ENCODE measurements at places on chromosomes 4 and X.

DNA sequence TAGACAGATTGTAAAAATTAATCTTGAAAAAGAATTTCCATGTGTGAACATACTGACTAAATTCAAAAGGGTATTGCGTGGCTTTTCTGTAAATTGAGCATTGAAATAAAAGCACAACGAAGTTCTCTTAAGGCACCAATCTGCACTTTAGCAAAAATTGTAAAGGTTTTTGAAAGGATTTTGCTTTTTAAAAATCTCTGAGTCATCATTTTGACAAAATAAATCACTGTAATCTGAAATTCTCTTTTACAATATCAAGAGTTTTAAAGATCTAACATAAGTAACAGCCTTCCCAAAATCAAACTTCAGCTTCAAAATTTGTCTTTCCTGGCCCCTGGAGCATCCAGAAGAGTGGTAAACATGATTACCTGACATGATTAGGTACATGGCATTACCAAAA is 830.9 kb upstream of the AGA start:
- DNase-seq: no peak

- no peak for DNase-seq
Measured at GRCh38 chr4:172688534-172688933, 480.1 kb upstream of the GALNT7 start.

- DNase-seq: no peak
Measured at GRCh38 chr4:134560728-134561127, 359.1 kb upstream of the PABPC4L start.

GRCh38 chr4:3065551-3065950 is 8.8 kb downstream of the HTT-AS start:
- no peak for DNase-seq

- DNase-seq: no peak
Measured at GRCh38 chr4:84527391-84527790, 28.3 kb upstream of the NKX6-1 start.

GRCh38 chrX:149504226-149504914 is 736 bp downstream of the IDS start:
- peak; percentile 58 for DNase-seq

DNA sequence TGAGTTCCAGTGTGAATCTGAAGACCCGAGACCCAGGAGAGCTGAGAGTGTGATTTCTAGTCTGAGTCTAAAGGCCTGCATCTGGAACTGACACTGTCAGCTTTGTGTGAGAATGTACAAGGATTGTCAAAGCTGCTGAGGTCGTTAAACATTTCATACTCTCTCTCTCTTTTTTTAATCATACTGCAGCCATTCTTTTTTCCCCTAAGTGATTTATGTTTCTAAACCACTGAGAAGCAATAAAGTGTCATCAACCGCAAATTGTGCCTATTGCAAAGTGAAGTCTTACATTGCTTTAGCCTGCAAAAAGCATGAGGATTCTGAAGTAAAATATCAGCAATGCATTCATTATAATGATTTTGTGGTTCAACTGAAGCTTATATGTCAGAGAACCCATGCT is 106.0 kb downstream of the ASMT start:
- DNase-seq: peak; percentile 79

DNA sequence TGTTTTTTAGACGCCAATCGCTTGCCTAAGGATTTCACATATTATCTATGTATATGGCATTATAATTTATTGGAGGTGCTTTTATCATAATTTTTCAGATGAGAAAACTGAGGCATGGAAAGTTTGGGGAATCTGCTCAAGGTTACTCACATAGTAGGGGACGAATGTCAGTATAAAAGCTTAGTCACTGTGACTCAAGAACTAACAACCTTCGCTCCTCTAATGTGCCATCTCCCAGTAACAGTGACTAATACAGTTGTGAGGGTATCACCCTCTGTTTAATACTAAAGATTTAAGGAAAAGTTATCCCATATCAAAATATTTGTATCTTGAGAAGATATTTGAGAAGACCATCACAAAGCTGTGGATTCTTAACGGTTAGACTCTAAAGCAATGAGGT is 353.1 kb upstream of the SPOCK3 start:
- DNase-seq: peak; percentile 2

DNA sequence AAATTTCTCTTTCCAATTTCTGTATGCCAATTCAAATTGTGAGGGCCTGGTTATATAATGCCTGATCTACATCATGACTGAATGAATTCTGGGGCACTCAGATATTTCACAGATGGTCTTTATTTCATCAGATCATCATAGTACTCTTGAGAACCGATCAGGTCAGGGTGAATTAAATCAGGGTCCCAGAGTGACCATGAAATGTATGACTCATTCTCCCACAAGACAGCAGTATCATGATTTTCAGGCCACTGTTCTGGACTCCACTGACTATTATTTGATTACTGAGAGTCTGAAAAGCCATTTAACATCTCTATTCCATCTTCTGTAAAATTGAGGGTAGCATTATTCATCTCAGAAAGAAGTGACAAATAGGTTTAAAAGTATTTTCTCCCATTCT is 471.5 kb downstream of the ADGRL3 start:
- no peak for DNase-seq

GRCh38 chrX:42127563-42127962 is 204.2 kb upstream of the CASK start:
- DNase-seq: no peak

- peak; percentile 14 for DNase-seq
Measured at GRCh38 chrX:35166023-35166422, 223.4 kb downstream of the FAM47B start.

DNA sequence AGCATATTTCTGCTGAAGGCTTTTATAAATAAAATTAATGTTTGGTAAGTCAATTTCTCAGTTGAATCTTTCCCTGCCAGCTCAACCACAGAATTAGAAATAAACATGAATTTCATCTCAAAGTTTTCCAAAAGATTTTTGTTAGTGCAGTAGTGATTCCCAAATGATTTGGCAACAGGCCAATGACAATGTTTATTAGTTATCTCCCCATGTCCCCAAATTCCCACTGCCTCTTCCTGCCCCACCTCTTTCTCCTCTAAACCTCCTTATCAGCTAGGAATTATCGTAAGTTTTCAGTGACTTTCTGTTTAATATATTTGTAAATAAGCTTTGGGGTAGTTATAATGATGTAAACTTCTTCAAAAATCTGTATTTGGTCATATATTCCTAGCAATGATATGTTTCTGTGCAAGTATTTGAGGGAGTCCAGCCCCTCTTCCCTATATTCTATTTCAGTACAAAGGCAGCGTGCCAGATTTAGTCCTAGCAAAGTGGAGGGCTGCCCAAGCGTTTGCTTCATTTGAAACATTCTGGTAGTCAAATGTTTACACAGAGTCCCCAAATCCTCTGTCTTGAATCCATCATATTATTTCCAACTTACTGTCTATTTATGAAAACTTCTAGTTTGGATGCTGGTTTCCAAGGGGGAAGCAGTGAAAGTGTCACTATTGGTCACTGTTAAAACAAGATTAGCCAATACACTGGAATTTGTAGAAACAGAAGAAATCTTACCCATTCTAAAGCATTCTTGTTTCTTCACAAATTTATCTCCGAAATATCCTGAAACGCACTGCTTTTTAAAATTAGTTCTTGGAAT is 33.7 kb upstream of the ANKRD50 start:
- DNase-seq: no peak

- DNase-seq: no peak
Measured at GRCh38 chrX:40015693-40016092, 82.1 kb downstream of the BCOR start.

- peak; percentile 95 for DNase-seq
Measured at GRCh38 chrX:119791437-119792231, at the start of gene RPL39. Gene RPL39 (minus strand): TSS chrX:119791630. CDS start chrX:119791576, 54 bp downstream.

- peak; percentile 73 for DNase-seq
Measured at GRCh38 chr4:188110741-188111471, 1.5 kb upstream of the TRIML2 start.

DNA sequence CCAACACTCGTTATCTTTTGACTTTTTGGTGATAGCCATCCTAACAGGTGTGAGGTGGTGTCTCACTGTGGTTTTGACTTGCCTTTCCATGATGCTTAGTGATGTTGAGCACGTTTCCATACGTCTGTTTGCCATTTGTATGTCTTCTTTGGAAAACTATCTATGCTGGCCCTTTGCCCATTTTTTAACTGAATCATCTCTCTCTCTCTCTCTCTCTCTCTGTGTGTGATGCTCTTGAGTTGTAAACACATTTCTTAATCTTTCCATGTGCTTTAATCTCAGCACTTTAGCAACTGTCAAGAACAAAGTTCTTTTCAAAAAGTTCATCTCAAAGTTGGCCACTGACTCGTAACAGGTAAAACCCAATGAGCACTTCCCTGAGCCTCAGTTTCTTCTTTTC is 10.5 kb downstream of the SORBS2 start:
- DNase-seq: no peak

DNA sequence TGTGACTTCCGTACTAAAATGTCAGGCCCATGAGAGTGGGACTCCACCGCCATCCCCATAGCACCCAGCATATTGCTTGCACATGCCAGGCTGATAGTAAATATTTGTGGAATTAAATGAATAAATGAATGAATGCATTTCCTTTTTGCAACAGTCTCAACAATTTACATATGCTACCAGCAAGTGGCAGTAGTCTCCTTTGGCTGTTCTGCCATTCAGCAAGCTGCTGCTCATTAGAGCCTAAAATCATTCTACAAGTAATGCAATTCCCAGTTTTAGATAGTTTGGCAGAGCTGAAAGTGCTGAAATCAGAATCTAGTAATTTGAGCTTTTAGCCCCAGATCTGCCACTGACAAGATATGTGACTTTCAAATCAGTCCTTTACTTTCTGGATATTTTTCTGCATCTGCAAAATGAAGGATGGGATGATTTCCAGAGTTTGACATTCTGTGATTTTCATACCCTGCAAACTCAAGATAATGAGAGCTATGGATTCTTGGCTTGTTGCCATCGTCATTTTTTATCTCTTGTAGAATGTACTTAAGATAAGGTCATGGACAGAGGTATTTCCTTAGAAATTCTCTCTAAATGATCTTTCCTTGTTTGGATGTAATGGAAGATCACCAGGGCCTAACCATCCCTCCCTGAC is 35.7 kb upstream of the INTS6L start:
- peak; percentile 55 for DNase-seq

DNA sequence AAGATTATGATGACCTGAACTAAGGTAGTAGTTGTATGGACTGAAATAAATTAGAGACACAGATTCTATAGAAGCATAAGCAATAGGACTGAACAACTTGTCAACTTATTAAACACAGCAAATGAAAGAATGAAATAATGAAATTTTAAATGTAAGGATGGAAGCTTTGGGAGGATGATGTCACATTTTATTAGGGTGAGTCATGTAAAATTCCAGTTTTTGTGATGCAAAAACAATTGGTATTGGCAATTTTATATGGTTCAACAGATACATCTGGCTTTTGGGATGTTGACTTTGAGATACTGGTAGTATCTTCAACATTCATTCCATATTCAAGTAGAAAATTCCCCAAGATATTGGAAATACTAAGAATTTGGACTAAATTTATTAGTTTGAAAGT is 72.7 kb upstream of the IL15 start:
- DNase-seq: no peak

DNA sequence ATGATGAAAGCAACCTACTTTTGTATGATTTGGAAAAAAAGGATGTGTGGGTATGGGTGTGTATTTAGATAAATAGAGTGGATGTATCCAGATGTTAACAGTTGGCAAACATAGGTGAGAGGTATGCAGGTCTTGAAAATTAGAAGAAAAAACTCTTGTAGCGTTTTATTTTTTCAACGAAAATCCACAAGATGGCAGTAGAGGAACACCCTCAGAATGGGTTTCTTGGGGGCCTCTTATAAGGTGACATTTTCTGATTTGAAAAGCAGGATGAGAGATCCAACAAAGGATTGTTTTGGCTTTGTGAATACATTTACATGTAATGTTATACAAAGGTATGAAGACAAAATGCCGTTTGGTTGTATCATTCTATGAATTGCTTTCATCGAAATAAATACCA is 68.3 kb downstream of the FMR1NB start:
- peak; percentile 38 for DNase-seq
